ENCODE measurements at places on chromosomes 4 and X. TPM values are rescaled to one million over a fixed set of nuclear protein-coding genes. Genes with fewer than 3 reads are reported as not detected.

GAGE12F gene
- total RNA-seq, result not detected

IL3RA gene
- total RNA-seq, result 0.41 TPM

HSFX1 gene
- total RNA-seq, result 0.11 TPM

MTNR1A gene
- not detected for total RNA-seq

IL13RA2 gene
- not detected for total RNA-seq

CT47C1 gene
- total RNA-seq, result not detected

CXorf65 gene
- 7.5 TPM for total RNA-seq

CDX4 gene
- not detected for total RNA-seq

INTS6L gene
- 30.3 TPM for total RNA-seq

VEGFD gene
- total RNA-seq, result not detected

KLHL5 gene
- 29.4 TPM for total RNA-seq

NHS gene
- total RNA-seq, result 1.2 TPM

RNF212 gene
- 3.5 TPM for total RNA-seq

TRIM75 gene
- not detected for total RNA-seq

NEUROG2 gene
- 0.10 TPM for total RNA-seq

DGKK gene
- not detected for total RNA-seq

PPP4R3C gene
- total RNA-seq, result not detected

LRP2BP gene
- 0.68 TPM for total RNA-seq

LNX1 gene
- not detected for total RNA-seq

DRP2 gene
- total RNA-seq, result 1.1 TPM
